ENCODE measurements at places on chromosomes 6 and 20. TPM values are rescaled to one million over a fixed set of nuclear protein-coding genes. Genes with fewer than 3 reads are reported as not detected.
A peak's percentile ranks its signal among the peaks of the same experiment; 100 is the strongest.

- peak; percentile 16 for DNase-seq
These were observed 33.5 kb downstream of the DLL1 start for GRCh38 chr6:170257376-170257775.

DNA sequence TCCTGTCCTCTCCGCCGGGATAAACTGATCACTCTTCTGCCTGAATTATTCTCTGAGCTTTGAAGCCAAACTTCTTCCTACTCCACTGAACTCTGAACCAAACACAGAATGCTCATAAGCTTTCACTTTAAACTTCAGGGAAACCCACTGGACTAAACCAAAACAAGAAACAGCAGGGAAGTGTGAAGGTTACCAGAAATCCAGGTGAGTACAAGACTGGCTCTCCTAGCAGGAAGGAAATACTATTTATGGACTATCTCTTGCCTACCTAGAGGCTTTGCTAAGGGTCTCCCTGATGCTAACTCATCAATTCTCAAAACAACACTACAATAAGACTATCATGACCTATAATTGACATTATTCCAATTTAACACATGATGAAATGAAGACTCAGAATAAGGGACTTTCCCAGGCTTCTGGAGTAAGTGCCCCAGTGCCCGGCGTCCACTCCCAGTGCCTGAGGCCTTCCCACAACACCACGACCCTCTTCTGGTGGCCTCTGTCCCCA, 145.0 kb downstream of the ZDHHC14 start:
- no peak for DNase-seq

DNA sequence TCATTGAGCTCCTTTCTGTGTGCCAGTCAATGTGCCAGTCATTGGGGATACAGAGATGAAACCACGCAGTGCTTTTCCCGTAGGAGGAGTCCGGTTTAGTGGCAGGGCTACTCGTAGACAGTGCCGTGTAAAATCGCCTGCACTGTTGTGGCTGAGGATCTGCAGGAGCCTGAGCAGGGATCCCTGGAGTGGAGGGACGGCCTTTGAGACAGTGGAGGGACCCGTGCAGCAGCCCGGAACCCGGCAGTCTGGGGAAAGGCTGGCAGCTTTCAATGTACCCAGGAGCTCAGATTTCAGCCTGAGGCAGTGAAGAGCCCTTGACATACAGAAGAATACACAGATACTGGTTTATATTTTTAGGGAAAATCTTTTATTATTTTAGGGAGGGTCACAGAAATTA, 203.3 kb downstream of the ARID1B start:
- no peak for DNase-seq

DNA sequence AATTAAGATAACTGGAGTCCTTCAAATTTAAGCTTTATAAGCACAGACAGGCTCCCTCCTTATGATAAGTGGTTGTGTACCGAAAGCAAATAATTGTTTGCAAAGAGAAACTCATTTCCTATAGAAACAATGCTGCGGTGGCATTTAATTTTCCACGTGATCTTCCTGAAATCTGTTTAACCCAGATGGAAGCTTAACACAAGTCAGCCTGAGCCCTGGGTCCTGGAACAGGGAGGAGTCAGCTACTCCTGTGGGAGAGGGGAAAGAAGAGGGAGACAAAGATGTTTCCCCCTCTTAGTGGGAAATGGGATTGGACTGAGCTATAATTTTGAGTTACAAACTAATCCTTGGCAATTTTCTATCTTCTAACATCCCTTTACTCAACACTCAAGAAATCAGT, 136.5 kb downstream of the ELOVL4 start:
- DNase-seq = no peak

- no peak for DNase-seq
These were observed 52.0 kb upstream of the MTHFD1L start for GRCh38 chr6:150813319-150813992.

- DNase-seq = no peak
These were observed 60.2 kb downstream of the TFAP2C start for GRCh38 chr20:56689318-56689717.

DNA sequence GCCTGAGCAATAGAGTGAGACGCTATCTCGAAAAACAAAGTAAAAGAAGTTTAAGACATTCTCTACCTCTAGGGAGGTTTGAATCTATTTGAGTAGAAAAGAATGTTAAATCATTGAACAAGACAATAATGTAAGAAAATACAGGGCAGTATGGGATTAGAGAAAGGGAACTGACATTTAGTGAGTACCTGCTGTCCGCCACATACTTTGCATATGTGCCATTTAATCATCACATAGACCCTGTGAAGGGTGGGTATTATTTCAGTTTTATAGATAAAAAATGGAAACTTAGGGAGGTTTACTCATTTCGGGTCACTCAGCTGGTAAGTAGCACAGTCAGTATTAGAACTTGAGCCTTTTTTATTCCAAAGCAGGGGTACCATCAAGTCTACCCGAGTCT, 31.4 kb downstream of the STK4 start:
- no peak for DNase-seq

GRCh38 chr20:1164871-1165270, 19.9 kb downstream of the TMEM74B start:
- DNase-seq = no peak

DNA sequence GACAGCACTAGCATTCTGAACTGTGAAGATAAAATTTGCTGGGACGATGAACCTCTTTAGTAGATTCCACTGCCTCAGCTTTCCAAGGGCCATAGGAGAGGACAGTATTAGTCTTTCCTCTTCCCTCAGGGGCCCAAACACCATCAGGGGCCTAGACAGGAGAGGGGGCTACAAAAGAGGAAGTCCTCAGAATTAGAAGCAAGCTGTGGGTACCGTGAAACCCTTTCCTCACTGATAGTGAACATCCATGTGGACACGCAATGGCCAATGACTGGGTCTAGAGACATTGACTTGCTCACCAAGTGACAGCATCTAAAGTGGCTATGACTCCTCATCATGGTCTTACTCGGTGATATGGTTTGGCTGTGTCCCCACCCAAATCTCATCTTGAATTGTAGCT, 68.1 kb upstream of the UST start:
- DNase-seq = no peak

GRCh38 chr6:128259029-128259724, 261.2 kb downstream of the PTPRK start:
- no peak for DNase-seq

DNA sequence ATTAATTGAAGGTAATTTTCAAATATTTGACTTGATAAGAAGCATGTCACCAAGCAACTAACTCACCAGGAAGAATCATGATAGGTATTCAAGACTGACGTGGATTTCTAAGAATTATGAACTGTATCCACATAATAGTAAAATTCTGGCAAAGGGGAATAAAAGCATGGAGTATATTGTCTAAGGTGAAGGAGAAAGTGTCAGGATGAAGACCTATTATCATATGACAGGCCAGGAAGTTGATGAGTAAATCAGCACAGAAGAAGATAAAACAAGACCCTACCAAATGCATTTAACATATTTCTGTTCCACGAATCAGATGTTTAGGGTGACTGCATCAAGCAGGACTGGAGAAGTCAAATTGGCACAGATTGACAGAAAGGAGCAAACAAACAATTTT, 362.7 kb upstream of the MMS22L start:
- no peak for DNase-seq

DNA sequence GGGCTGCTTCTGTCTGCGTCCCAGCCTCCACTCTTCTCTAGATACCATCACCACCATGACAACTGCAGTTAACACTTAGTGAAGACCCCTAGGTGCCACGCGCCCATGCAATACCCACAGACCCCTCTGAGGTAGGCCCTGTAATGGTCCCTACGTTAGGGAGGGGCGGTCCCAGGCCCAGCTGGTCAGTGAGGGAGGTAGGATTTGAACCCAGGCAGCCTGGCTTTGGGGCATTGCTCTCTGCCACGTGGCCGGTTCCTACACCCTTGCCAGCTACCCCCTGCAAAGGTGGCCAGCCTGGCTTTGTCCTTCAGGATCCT, 18.2 kb downstream of the RIPOR3 start:
- no peak for DNase-seq

Gene FGD2
- 8.0 TPM for total RNA-seq

- DNase-seq = no peak
These were observed 9.6 kb upstream of the SLC2A10 start for GRCh38 chr20:46699651-46700359.

Gene KIAA1755
- 5.3 TPM for total RNA-seq

DNA sequence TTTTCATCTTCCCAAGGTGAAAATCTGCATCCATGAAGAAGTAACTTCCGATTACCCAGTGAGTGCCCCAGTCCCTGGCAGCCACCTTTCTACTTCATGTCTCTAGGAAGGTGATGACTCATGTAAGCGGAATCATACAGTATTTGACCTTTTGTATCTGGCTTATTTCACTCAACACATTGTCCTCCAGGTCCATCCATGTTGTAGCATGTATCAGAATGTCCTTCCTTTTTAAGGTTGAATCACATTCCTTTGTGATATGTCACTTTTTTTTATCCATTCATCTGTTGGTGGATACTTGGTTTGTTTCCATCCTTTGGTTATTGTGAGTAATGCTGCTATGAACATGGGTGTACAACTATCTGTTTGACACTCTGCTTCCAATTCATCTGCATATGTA, 176.3 kb upstream of the CDYL start:
- no peak for DNase-seq

GRCh38 chr6:56799989-56800388, 154.9 kb upstream of the BEND6 start:
- DNase-seq = no peak

- no peak for DNase-seq
These were observed 1.5 kb upstream of the GNRH2 start for GRCh38 chr20:3041854-3042409.

Gene SLC22A23
- 7.1 TPM for total RNA-seq

DNA sequence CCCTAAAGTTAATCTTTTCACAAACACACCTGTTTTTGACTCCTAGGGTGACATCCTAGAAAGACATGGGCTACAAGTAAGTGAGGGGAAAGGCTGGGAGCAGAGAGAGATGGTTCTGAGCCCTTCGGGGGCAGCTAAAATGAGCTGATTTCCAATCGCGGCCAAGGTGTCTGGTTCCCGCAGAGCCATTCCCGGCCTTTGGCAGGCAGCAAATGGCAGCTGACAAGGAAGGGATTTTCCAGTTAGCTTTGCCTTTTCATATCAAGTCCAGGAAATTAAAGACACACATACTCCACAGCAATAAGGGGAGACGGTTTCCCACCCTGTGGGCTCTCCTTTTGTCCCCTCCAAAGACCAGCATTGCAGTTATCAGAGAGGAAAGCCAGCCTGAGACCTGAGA, 228.5 kb downstream of the ZMYND8 start:
- DNase-seq = no peak

- no peak for DNase-seq
These were observed 176.4 kb downstream of the SAMD5 start for GRCh38 chr6:147684906-147685305.

Gene SLC32A1
- total RNA-seq = not detected

DNA sequence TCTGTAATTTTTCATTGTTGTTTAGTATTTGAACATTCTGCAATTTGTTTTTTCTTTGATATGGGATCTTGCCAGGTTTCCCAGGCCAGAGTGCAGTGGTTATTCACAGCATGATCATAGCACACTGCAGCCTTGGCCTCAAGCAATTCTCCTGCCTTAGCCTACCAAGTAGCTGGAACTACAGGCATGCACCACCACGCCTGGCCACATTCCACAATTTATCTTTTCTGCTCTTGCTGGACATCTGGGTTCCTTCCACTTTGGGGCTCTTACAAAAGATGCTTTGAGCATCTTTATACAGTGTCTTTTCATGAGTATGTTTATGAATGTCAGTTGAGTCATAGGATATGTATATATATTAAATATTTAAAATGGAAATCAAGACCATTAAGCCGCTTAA, 42.0 kb downstream of the PGM3 start:
- DNase-seq = no peak

- no peak for DNase-seq
These were observed 144.2 kb downstream of the MYO6 start for GRCh38 chr6:75893058-75893775.

DNA sequence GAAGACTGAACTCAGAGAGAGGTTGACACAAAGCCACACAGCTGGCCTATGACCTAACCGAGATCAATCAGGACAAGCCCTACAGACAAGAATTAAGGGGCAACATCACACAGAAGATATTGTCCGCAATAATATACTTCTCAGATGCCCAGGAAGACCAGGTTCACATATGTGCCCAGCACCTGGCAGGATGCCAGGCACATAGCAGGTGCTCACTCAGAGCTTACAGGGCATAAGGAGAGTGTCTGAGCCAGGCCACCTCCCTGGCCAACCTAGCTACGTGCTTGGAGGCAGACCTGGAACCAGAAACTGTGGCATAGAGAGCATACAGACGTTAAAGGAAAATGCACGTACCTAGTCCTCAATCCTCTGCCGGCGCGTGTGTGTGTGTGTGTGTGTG, 87.0 kb upstream of the LRFN2 start:
- no peak for DNase-seq

Gene DEFB124
- not detected for total RNA-seq

GRCh38 chr6:84645563-84646266, 118.7 kb downstream of the TBX18 start:
- no peak for DNase-seq

Gene TDRD6
- total RNA-seq = 0.30 TPM
